ENCODE measurements at places on chromosomes 13 and 19. TPM values are rescaled to one million over a fixed set of nuclear protein-coding genes. Genes with fewer than 3 reads are reported as not detected.

The DCT gene
- total RNA-seq, result not detected

The MBD3L3 gene
- not detected for total RNA-seq

DNA sequence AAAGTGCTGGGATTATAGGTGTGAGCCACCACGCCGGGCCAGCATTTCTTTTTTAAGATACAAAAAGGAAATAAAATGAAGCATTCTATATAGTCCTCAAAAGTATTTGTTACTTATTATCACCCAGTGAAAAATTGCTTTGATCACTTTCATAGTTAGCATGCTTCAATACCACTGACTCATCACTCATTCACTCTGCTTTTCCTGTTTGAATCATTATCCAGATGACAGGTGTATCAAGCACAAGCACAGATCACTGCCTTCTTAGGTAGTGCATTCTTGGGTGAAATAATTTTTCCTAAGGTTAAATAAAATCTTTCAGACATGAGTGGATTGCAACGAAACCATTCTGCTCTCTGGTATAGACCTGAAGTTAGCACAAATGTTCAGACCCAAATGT lies 35.8 kb upstream of the SPART start:
- no peak for DNase-seq

- peak; percentile 97 for DNase-seq
These were observed 2.1 kb upstream of the RSPH6A start for GRCh38 chr19:45817010-45817724.

DNA sequence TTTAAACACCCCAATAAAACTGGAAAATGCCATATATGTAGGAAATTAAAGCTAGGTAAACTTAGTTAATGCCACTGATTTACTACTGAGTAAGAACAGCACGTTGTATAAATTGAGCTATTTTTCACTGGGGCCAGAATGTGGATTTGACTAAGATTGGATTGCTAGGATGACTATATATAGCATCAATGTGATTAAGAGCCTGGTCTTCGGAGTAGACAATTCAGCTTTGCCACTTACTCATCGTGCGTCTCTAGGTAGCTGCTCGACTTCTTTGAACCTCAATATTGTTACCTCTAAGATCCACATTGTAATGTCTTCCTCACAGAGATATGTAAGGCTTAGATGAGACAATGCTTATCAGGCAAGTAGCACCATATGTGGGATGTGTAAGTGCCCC lies 462.5 kb downstream of the KLF12 start:
- DNase-seq, result no peak

- no peak for DNase-seq
These were observed 178.2 kb downstream of the ENOX1 start for GRCh38 chr13:43608400-43609137.

DNA sequence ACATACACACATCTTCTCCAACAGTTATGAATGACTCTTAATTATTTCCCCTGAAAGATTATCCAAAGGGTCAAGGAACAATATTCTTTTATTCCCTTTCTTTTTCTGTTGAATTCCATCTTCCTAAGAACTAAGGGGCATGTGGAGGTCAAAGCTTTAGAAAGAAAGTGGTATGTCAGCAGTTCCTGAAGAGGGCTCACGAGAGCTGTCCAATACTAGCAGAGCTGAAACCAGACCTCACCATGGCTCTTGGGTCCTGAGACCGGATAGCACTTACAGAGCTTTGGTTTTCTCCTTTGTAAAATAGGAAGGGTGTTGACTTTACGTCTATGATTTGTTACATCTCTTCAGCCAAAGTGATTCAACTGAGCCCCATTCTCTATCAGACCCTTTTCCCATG lies 109.8 kb upstream of the FREM2 start:
- no peak for DNase-seq

- peak; percentile 79 for DNase-seq
These were observed 2.1 kb upstream of the CIRBP start for GRCh38 chr19:1266916-1267476.

- DNase-seq, result no peak
These were observed 1.4 kb downstream of the DCUN1D2 start for GRCh38 chr13:113489171-113489548.

Measured in activated CD4-positive, alpha-beta memory T cell treated with anti-CD3 and anti-CD28 coated beads for 36 hours (primary cell).